ENCODE measurements at places on chromosomes 11 and 22. TPM values are rescaled to one million over a fixed set of nuclear protein-coding genes. Genes with fewer than 3 reads are reported as not detected.

The BRSK2 gene
- 0.98 TPM for polyA plus RNA-seq

The TP53I11 gene
- 75.3 TPM for polyA plus RNA-seq

The OR56A1 gene
- not detected for polyA plus RNA-seq

The CDC42EP2 gene
- polyA plus RNA-seq: 12.9 TPM

The RTN4R gene
- polyA plus RNA-seq: 7.6 TPM

Data from renal pelvis (tissue), 12 donors.